ENCODE measurements at places on chromosomes 6 and 20. TPM values are rescaled to one million over a fixed set of nuclear protein-coding genes. Genes with fewer than 3 reads are reported as not detected.

SLC44A4 gene
- 23.1 TPM for total RNA-seq

DNA sequence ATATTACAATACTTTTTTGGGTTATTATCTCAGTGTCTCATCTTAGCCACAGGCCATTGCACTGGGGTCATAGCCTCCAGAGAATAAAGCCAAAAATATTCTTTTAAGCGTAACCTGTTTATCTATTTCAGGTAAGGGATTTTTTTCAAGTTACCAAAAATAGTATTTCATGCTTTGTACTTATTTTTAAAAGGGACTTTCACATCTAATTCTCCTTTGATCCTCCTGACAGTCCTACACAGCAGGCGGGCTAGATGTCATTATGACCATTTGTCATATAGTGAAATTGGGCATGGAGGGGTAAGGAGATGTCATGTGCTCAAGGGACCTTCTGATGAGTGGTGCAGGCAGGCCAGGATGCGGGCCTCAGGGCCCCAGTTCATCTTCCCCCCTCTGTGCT, 68.9 kb downstream of the TBC1D7 start:
- no peak for DNase-seq

RBM24 gene
- total RNA-seq, result 0.49 TPM

GRCh38 chr20:51696304-51697071, 71.7 kb downstream of the ATP9A start:
- DNase-seq, result no peak

DNA sequence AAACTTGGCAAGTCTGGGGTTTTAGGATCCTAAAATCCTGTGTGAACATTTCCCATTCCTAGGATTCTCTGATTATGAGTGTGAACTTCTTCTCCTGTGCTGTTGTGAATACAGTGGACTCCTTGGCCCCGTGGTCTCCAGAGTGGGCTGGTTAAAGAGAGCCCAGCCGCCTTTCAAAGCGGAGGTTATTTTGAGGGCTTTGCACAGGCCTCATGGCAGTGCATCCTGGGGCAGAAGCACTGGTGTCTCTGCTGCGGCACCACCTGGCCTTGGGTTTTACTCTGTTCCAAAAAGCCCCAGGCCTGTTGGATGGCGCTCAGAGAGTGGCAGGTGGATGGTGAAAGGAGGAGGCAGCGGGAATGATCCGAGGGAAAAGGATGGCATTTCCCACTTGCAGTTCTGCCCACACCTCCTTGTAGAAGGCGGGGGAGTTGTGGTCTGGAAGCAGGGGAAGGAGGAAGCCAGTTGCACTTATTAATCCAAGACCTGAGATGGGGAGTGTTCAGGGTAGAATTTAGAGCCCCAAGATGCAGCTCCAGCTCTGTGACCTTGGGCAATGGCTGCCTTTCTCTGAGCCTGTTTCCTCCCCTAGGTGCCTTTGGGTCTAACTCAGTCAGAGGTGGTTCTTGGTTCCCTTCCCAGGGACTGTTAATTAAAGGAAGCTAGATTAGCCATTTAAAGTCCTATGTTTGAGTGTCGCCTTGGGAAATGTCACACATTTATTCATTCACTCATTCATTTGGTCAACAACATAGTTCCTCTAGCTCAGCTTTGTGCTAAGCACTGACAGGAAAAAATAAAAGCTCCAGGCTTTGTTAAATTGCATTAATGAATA, 22.4 kb downstream of the MMP24 start:
- DNase-seq, result no peak

- DNase-seq, result no peak
Observed at GRCh38 chr20:575230-575629, 31.6 kb upstream of the CSNK2A1 start.

KHDRBS2 gene
- total RNA-seq, result 9.4 TPM

DNA sequence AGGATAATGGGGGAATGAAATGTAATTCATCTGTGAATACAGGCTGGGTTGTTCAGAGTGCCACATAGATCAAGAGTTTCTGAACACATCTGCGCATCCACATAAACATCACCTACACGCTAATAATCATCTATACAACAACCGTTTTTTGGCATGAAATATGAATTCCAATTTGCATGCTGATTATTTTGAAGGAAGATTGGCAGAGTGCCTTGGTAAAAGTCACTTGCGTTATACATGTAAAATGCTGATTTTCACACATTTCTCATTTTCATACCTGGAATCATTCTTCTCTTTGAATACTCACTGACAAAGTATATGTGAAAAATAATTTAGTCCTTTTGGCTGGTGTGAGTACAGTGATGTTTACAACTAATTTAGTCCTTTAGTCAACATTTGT, 17.7 kb downstream of the COL9A1 start:
- no peak for DNase-seq

DDO gene
- 7.1 TPM for total RNA-seq

Data from upper lobe of right lung (tissue), 1 donor.